ENCODE measurements at places on chromosomes 12 and 14.

DNA sequence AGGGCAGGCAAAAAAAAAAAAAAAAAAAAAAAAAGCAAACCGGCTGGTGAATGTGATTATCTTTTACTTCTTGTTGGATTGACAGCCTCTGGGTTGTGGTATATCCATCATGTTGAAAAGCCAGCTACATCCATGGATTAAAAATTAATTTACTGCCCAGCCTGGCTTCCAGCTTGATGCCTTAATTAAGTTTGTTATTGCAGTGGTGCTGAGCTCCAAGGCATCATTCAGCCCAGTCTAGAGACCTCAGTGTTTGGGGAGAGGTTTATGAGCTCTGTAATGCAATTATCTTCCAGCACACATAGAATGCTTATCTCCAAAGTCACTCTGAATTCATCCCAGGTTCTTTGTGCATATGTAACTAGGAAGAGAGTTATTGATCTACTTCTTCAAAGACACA is 114.8 kb downstream of the RIMBP2 start:
- DNase-seq: no peak

DNA sequence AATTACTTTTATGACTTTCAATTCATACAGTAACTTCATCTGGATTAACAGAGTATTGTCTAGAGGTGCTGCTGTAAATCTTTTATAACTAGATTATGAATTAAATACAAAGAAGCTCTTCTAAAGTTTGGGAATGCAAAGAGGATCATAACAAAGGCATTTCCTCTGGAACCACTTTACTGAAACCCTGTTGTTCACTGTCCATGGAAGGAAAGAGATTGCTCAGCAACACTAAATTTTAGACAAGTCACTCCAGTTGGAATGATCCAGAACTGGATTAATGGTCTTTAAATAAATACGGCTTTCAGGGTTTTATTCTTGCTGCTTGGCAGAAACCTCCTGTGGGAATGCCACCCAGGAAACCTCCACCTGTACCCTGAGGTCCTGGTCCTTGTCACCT is 250.6 kb downstream of the KSR2 start:
- DNase-seq: no peak

- DNase-seq: no peak
Observed at GRCh38 chr14:88247228-88247627, 75.8 kb downstream of the KCNK10 start.

- DNase-seq: no peak
Observed at GRCh38 chr12:40336573-40337199, 111.9 kb downstream of the LRRK2 start.
